ENCODE measurements at places on chromosomes 12 and 14. TPM values are rescaled to one million over a fixed set of nuclear protein-coding genes. Genes with fewer than 3 reads are reported as not detected.

Gene ZNF664
- 43.2 TPM for total RNA-seq

GRCh38 chr12:12997734-12998133 lies 2.3 kb downstream of the HEBP1 start:
- DNase-seq, result no peak

Gene IAPP
- total RNA-seq, result not detected

- no peak for DNase-seq
Measured at GRCh38 chr12:120588948-120589930, 8.0 kb upstream of the POP5 start.

- no peak for DNase-seq
Measured at GRCh38 chr12:40225337-40225983, 663 bp downstream of the LRRK2 start.

Gene LARP4
- total RNA-seq, result 22.3 TPM
